PC-9 (cell line): ENCODE measurements at places on chromosomes 1 and 21. TPM values are rescaled to one million over a fixed set of nuclear protein-coding genes. Genes with fewer than 3 reads are reported as not detected.

GRCh38 chr1:161084597-161084988, 4.8 kb downstream of the NECTIN4 start:
- H3K4me3 ChIP-seq = no peak overlapping the region
- DNase-seq = no peak
- H3K27me3 ChIP-seq = no peaks in the 10 kb centered on the region
- peak overlapping the region; percentile 48 for H3K27ac ChIP-seq

The OR6K3 gene
- not detected in 2 replicates for total RNA-seq

The IGSF5 gene
- total RNA-seq = not detected in 2 replicates

DNA sequence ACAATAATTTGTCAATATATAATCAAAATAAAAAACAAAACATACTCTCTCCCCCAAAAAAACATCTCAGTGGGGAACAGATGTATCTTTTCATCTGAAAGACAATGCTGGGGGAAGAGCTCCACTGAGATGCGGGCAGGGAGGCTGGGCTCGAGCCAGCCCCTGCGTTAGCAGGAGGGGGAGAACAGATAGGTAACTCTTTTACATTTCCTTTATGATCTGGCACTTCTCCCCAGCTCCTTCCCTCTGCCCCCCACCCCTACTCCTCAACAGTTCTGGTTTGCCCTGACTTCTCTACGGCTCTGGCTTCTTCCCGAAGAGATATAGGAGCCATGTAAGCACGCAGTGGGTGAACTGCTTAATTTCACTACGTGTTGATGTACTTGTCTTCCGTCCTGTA, 12.4 kb downstream of the LEPR start:
- no peak overlapping the region for H3K4me3 ChIP-seq
- peaks cover 18% of the 10 kb centered on the region for H3K4me1 ChIP-seq
- peaks cover 20% of the 10 kb centered on the region for H3K36me3 ChIP-seq
- no peaks in the 10 kb centered on the region for H3K27me3 ChIP-seq

DNA sequence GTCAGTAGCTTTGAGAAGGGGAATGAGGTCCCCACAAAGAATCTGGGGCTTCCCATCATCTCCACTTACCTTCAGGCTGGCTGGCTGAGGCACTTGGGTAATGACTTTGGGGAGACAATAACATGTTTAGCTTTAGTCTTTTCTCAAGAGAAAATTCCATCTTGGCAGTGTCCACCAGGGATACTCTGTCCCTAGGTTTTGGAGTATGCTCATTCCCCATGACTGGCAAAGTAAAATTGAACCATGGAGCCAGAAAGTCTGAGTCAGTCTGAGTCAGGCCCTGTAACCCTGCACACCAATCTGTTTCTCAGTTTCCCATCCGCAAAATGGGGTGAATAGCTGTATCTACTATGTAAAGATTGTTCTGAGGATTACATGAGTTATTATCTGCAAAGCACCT, 28.2 kb downstream of the RUNX1 start:
- peaks cover 14% of the 10 kb centered on the region for H3K4me1 ChIP-seq
- H3K27me3 ChIP-seq = no peaks in the 10 kb centered on the region
- peaks cover 28% of the 10 kb centered on the region; the same call in 1 of the 2 replicates for H3K36me3 ChIP-seq
- no peak overlapping the region for H3K4me3 ChIP-seq
- DNase-seq = no peak
- no peak overlapping the region for H3K27ac ChIP-seq

GRCh38 chr1:218772575-218772974, 401.1 kb upstream of the LYPLAL1 start:
- no peak overlapping the region for H3K27ac ChIP-seq
- no peaks in the 10 kb centered on the region for H3K27me3 ChIP-seq
- no peak for DNase-seq
- no peaks in the 10 kb centered on the region for H3K36me3 ChIP-seq
- no peaks in the 10 kb centered on the region for H3K4me1 ChIP-seq

The TSPEAR gene
- total RNA-seq = not detected in 2 replicates

GRCh38 chr21:35328856-35329455, 279.9 kb upstream of the RUNX1 start:
- no peaks in the 10 kb centered on the region for H3K4me1 ChIP-seq
- H3K27ac ChIP-seq = no peak overlapping the region
- no peak overlapping the region for H3K4me3 ChIP-seq
